8988T (cell line): ENCODE measurements at places on chromosomes 4 and X.

DNA sequence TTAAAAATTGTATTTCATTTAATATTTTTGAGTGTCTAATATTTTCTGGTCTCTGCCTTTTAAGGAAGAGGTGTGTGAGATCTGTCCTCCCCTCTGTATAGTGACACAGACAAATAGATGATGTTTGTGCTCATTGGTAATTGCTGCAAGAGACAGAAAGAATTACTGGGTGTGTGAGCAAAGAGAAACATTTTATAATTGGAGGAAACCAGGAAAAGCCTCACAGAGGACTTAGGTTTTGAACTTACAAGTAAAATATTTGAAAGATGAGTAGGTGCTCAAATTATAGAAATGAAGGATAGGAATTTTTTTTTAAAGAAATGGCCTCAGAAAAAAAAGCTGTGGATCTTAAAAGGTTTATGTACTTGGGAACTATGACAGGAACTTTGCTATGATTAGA lies 149.8 kb downstream of the SPCS3 start:
- DNase-seq = no peak

DNA sequence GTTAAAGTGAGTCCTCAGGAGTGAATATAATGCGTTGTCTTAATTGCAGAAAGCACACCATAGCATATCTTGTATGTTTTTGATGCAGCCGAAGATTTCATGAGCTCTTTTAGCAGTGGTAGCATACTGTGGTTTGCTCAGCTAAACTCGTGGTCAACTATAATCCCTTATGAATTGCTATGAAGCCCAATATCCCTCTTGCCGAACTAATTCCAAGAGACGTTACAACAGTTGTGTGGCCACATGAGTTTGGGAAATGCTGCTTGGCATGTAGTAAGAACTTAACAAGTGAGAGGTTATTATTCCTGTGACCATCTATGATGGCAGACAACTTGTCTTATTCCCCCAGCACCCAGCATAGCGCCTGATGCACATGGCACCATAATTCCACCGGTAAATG lies 30.7 kb downstream of the SYAP1 start:
- DNase-seq = no peak

DNA sequence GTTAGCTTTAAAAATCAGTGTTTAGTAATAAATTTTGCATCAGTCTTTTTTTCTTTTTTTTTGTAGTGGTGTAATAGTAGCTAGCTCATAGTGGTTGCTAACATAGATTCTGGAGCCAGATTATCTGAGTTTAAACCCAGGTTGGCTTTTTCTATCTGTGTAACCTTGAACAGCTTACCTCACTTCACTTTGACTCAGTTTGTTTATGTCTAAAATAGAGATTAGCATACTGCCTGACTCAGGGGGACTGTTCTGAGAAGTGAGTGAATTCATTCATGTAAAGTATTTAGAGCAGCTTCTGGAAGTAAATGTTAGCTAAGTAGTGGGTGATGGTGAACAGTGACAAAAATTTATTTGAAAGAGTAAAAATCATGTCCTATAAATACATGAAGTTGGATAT lies 32.9 kb downstream of the CPEB2 start:
- no peak for DNase-seq

DNA sequence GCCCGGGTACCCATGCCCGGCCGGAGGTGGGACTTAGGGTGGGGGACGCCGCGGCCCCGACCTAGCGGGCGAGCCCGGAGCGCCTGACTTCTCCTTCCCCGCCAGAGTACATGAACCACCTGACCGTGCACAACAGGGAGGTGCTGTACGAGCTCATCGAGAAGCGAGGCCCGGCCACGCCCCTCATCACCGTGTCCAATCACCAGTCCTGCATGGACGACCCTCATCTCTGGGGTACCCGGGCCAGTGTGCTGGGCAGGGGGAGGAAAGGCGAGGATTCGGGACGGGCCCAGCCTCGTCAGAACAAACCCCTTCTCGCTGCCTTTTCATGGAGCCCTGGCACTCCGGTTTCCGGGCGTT lies 622 bp downstream of the TAFAZZIN start:
- no peak for DNase-seq

GRCh38 chrX:63959975-63960374 lies 175.0 kb upstream of the ARHGEF9 start:
- no peak for DNase-seq

- no peak for DNase-seq
Measured at GRCh38 chrX:10769696-10770619, 149.6 kb upstream of the MID1 start.

- no peak for DNase-seq
Measured at GRCh38 chrX:45818913-45819312, 618.2 kb upstream of the DIPK2B start.

GRCh38 chr4:82648356-82648755 lies 86.6 kb upstream of the TMEM150C start:
- no peak for DNase-seq

- DNase-seq = no peak
Measured at GRCh38 chr4:182978152-182978827, 61.1 kb upstream of the DCTD start.

- DNase-seq = no peak
Measured at GRCh38 chrX:14712096-14712495, 160.8 kb downstream of the FANCB start.

DNA sequence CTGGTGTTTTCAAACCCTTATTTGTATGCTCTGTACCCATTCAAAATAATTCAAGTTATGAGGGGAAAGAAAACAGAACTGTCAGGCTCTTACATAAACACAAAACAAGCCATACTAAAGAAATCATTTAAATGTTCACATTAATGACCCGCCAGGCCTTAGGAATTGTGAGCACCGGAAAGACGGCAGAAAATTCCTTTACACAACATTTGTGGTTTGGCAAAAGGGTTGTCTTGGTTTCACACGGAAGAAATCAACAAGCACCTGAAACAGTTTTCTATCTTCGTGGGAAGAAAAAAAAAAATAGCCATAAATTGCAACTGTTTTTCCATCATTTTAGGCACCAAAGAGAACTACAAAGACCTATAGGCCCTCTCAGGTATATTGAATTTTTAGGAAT lies 188.5 kb upstream of the FTHL17 start:
- DNase-seq = no peak

GRCh38 chr4:129345609-129346008 lies 249.7 kb downstream of the C4orf33 start:
- DNase-seq = no peak

DNA sequence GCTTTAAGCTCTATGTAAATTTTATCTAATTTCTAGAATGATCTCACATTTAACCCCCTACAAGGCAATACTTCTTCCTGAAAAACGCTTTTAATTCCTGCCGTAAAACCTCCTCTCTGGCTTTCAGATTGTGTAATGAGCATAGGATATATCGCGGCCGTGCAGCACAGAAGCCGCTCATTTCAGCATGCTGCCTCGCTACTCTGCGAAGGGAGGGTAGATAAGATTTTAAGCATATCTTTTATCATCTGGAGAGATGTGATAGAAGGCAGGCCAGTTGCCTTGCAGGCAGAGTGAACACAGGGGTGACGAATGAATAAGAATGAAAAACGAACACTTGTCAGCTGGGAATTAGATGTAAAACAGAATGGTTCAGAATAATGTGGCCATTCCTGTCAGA lies 265.5 kb downstream of the UNC5C start:
- DNase-seq = no peak

DNA sequence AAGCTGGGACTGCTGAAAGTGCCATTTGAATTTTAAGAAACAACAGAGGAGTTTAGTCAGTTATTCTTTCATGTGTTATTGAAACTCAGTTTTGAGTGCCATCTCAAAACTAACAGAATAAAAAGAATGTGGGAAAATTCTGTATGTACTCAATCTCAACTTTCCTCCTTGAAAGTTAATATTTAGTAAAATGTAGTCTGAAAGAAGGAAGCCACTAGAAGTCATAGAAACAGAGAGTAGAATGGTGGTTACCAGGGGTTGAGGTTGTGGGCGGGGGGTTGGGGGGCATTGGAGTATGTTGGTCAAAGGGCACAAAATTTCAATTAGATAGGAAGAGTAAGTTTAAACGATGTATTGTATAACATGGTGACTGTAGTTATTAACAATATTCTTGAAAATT lies 628.3 kb upstream of the MAGEB2 start:
- DNase-seq = no peak

DNA sequence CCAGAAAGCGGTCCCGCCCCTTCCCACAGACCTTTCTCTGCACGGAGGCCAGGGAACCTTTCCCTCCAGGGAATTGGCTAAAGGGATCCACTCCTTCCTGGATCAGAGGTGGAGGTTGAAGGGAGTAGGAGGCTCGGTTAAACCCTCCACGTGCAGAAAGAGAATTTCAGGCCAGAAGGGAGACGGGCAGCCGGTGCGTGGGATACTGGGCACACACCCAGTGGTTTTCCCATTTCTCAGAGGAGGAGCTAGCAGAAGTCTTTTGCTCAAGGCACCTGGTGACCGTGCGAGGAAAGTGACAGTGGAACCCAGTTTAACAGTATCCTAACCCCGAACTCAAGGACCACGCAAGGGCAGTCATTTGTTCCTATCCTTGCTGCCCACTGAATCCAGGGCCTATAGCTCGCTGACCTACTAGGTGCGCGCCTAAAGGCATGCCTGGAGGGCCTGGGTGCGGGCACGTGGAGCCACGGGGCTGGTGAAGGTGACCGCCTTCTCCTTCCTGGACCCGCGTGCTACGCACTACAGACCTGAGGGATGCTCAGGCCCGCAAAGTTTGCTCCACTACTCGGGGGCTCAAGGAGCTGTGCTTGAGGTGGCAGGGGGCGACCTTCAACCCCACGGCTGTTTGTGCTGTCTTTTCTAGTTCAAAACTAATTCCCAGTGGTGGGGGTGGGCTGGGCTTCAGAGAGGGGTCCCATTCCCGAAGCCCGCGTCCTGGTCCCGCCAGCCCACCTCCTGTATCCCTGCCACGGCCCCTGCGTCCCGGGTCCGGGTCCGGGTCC lies 587 bp upstream of the AFF2 start:
- no peak for DNase-seq
